CD8-positive, alpha-beta T cell (primary cell): ENCODE measurements at places on chromosomes 1 and 21.

- DNase-seq = no peak
Measured at GRCh38 chr1:235675152-235675890, 25.7 kb upstream of the GNG4 start.

DNA sequence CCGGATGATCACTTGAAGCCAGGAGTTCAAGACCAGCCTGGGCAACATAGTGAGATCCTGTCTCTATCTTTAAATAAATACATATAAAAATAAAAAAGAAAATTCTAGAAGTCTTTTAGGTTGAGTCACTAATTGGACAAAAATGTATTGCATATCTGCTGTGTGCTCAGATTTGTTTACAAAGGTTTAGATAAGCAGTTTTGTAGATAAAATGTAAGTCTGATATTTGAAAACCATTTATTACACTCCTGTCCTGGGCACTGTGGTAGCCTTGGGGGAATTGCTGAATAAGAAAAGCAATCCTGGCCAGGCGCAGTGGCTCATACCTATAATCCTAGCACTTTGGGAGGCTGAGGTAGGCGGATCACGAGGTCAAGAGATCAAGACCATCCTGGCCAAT, 11.6 kb downstream of the GMEB1 start:
- no peak for DNase-seq

DNA sequence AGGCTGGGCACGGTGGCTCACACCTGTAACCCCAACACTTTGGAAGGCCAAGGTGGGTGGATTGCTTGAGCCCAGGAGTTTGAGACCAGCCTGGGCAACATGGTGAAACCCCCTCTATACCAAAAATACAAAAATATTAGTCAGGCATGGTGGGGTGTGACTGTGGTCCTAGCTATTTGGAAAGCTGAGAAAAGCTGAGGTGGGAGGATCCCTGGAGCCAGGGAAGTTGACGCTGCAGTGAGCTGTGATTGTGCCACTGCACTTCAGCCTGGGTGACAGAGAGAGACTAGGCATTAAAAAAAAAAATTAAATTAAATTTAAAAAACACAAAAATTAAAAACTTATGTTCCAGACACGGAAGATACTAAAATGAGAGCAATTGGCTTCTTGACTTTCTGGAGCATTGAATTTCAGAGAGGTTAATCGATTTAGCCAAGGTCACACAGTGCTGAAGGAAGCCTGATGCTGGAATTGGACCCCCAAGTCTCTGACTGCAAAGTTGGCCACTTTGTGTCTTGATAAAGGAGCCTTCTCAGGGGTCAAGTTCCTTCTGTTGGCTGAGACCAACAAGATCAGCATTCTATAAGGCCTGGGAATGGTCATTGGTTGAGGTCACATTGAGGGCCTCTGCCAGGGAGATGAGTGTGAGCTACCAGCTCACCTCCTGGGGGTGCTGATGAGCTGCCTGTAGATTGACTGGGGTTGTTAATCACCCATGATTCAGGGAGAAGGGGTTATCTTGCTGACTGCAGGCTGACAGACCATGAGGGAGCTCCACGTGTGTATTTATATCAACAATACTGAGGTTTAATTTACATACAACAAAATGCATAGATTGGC, 54.3 kb downstream of the RPS6KA1 start:
- DNase-seq = no peak

- no peak for DNase-seq
Measured at GRCh38 chr1:180486092-180486491, 16.3 kb downstream of the ACBD6 start.

DNA sequence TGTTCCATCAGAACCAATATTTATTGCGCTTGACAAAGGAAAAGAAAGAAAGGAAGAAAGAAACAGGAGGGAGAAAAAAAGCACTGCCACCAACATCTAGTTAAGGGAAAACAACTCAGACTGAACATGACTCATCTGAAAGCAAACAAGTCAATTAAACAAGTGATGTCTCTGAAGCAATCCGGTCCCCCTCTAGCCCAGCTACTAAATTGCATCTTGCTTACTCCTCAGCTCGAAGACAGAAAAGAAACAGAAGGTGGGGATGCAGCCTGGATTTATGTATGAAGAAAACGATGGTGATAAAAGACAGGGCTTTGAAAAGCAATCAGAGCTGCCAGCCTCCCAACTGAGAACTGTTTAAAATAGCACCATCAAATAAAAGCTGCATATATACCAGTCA, 188.2 kb downstream of the OMA1 start:
- DNase-seq = no peak
